G401 (cell line): ENCODE measurements at places on chromosomes 16 and 17. TPM values are rescaled to one million over a fixed set of nuclear protein-coding genes. Genes with fewer than 3 reads are reported as not detected.

MYL4 gene
- not detected in 2 replicates for total RNA-seq

TP53TG3 gene
- 2.1 TPM in 1 of 2 replicates, not detected in the other for total RNA-seq

SPATA32 gene
- total RNA-seq = not detected in 2 replicates

TLCD2 gene
- 1.2 TPM in 2 replicates for total RNA-seq

ACSM2A gene
- not detected in 2 replicates for total RNA-seq

CAPNS2 gene
- not detected in 2 replicates for total RNA-seq

CCDC78 gene
- 20.0 and 26.4 TPM in 2 replicates for total RNA-seq

TBC1D3D gene
- not detected in 2 replicates for total RNA-seq

DNA sequence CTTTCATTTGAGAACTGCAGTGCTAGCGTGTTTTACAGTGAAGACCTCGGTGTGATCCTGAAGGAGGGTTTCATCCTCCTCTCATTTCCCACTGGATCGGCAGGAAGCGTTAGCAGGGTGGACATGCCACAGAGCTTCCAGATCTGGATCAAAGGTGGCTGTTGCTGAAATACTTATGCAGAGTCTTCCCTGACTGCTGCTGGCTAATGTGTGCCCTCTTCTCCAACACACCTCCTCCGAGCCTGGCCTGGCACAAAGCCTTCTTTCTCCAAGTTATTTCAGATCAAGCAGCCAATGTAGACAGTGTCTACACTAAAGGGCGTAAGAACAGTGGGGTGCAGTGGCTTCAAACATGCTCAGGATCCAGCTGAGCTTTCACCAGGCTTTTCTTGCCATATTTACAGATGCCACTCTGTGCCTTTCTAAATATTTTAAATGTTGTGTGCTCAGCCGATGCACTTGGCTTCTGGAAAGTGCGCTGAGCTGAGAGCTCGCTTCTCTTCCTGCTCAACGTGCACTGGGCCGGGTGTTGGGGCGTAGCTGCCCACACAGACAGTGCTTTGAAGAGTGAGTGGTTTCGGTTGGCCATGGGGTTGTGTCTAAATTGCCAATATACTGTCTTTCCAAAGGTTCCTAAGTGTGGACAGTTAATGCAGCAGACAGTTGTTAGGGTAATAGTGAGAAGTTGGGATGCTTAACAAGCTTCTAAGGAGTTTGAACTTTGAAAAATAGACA lies 2.1 kb downstream of the ZNF750 start:
- no peak for DNase-seq

- DNase-seq = no peak
Measured at GRCh38 chr17:15453782-15454181, 13.6 kb downstream of the CDRT4 start.

DNA sequence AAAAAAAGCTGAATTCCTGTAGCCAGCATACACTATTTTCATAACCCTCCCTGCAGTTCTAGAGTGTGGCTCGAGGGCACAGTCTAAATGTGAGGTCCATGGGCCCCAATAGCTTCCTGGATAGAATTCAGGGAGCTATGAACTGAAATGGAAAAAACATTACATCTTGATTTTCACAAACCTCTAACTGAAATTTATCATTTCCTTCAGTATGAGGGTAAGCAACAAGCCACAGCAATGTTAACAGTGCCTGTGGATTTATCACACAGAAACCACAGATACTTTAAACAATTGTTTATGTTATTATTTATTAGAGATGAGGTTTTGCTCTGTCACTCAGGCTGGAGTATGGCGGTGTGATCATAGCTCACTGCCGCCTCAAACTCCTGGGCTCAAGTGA lies 18.2 kb downstream of the TMEM92 start:
- no peak for DNase-seq

- DNase-seq = no peak
Measured at GRCh38 chr17:17080781-17081180, 38.5 kb downstream of the MPRIP start.

DNA sequence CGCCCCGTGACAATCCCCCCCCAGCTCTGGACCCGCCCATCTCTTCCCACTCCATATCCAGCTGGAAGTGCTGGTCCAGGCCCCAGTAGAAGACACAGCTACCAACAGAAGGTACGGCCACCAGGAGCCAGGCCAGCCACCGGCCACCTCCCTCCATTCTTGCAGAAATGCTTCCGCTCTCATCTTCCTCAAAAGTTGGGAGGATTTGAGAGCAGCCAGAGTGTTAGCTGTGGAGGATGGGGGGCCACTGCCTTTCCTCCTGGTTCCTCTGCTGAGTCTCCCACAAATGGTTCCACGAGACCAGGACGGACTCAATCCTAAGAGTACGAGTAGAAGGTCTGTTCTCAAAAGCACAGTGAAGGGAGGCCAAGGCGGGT lies 78.3 kb downstream of the GAS7 start:
- no peak for DNase-seq

DNA sequence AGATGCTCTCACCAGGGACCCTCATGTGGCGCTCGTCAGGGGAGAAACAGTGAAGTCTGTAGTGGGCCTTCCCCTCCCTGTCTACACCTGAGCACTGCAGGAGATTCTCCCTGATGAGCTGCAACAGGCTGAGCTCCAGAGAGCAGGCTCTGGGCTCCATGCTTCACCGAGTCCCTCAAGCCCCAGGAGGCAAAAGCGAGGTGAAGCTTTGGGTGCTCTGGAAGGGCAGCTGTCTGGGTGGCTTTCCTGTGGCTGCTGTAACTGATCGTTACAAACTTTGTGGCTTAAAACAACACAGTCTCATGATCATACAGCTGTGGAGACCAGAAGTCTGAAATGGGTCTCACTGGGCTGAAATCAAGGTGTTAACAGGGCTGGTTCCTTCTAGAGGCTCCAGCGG lies 12.1 kb upstream of the CD300LD start:
- DNase-seq = no peak

- no peak for DNase-seq
Measured at GRCh38 chr16:66476328-66477027, 49.4 kb downstream of the BEAN1 start.

DNA sequence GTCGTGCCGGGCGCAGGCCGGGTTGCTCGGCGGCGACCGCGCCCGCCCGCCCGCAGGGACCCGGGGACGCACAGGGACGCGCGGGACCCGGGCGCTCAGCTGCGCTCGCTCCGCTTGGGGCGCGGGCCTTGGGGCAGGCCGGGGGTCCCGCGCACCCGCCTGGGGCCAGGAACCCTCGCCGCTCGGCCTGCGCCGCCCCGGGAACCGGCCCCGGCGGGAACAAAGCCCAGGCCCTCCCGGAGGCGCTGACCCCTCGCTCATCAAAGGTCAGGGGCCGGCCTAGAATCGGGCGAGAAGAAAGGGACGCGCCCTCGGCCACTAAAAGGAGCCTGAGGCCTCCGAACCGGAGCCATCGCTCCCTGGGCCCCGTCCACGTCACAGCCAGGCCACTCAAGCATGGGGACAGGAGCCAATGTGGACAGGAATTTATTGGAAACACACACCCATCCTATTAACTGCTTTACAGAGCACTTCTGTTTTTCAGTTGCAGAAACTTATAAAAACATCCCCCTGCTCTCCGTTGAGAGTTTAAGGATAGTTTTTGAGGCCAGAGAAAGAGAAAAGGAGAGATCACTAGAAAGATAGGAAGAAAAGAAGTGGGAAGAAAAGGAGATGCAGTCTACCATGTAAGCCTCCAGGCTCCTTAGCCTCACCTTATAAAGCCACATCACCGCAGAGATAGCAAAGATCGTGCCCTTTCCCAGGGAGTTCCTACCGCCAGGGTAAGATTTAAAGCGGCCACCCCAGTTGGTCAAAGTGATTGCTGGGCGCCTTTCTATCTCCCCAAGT lies 558 bp upstream of the ZFHX3 start:
- no peak for DNase-seq
